Left ventricle myocardium inferior (tissue), 1 donor: ENCODE measurements at places on chromosomes 4 and X. TPM values are rescaled to one million over a fixed set of nuclear protein-coding genes. Genes with fewer than 3 reads are reported as not detected.

DNA sequence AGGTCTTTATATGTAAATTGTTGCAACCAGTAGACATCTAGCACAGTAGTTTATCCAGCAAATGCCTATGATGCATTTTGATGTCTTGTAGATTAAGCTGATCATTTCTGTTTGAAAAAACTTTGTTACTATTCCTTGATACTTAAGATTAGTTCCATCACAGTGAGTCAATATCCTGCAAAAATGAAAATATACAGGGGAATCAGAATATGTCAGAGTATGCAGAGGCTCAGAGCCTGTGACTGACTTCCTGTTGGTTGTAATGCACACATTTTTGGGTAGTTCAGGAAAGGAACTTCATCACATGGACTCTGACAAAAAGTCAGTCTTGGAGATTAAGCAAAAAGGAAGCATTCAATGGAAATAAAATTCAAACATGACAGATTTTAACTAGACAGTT, 815.5 kb downstream of the FAT4 start:
- no peaks in the 10 kb centered on the region for H3K4me1 ChIP-seq
- H3K4me3 ChIP-seq, result no peak overlapping the region
- no peak for DNase-seq
- no peaks in the 10 kb centered on the region for H3K27me3 ChIP-seq

The FGF13 gene
- total RNA-seq, result 1.7 TPM

GRCh38 chr4:2823301-2823670, 20.4 kb upstream of the ADD1 start:
- peaks cover 36% of the 10 kb centered on the region for H3K4me1 ChIP-seq
- no peak overlapping the region for H3K4me3 ChIP-seq
- H3K27me3 ChIP-seq, result no peaks in the 10 kb centered on the region
- peak; percentile 16 for DNase-seq

The TCEAL6 gene
- total RNA-seq, result not detected

The SATL1 gene
- total RNA-seq, result not detected

The FRYL gene
- 33.2 TPM for total RNA-seq

GRCh38 chr4:153021276-153021675, 85.2 kb downstream of the FHDC1 start:
- DNase-seq, result no peak
- H3K4me1 ChIP-seq, result no peaks in the 10 kb centered on the region
- peaks cover 38% of the 10 kb centered on the region for H3K27me3 ChIP-seq
- H3K36me3 ChIP-seq, result no peaks in the 10 kb centered on the region
- no peak overlapping the region for H3K4me3 ChIP-seq
- no peak overlapping the region for H3K27ac ChIP-seq

The ZAR1 gene
- total RNA-seq, result not detected

- H3K36me3 ChIP-seq, result no peaks in the 10 kb centered on the region
- DNase-seq, result no peak
- H3K4me1 ChIP-seq, result peaks cover 5% of the 10 kb centered on the region
- peak within 1 kb of the TSS; percentile 75 for H3K27ac ChIP-seq
Measured at GRCh38 chr4:109801895-109802319, at the start of gene CFI. TSS of gene CFI (minus strand) at chr4:109801999. CDS start at chr4:109801971, 28 bp downstream.

DNA sequence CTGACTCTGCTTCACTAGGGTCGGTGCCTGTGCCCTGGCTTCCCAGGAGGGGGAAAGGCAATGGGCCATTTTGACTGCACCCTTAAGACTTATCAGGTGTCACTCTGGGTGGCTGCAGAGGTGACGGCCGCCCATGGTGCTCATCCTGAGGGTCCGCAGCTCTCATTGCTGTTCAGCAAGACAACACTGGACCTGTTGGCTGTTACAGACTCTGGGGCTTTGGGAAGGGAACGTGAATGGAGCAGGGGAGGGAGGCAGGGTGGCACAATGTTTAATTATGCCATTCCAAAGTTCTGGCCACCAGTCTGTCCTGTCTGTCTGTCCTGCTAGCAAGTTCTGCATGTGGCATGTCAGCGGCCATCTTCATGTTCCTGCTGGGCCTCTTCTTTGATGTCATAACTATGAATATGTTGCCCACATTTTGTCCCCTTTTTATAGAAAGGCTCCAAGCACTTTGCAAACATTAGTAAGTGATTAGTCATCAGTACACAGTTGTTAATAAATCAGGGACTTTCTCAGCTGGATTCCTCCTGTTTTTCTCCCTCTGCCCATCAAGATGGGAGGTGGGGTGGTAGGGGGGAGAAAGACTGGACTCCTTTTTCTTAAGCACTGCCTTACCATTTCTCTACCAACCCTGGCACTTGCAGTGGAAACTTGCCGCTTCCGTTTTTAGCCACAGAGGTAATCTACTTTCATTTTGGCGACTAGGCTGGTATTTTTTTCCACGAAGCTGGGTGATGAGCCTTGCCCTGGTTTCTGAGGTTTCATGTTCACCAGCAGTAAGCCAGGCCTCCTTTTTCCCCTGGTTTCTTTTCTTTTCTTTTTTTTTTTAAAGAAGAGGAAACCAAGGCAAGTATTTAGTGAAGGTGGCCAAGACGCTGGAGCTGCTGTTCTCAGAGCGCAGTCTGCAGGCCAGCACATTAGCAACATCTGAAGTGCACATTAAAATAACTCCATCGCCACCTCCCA, 88.6 kb upstream of the TRIM2 start:
- peak overlapping the region; percentile 42 for H3K4me3 ChIP-seq
- H3K36me3 ChIP-seq, result no peaks in the 10 kb centered on the region
- no peak overlapping the region for H3K27ac ChIP-seq
- H3K4me1 ChIP-seq, result peaks cover 5% of the 10 kb centered on the region
- peaks cover 4% of the 10 kb centered on the region for H3K27me3 ChIP-seq

DNA sequence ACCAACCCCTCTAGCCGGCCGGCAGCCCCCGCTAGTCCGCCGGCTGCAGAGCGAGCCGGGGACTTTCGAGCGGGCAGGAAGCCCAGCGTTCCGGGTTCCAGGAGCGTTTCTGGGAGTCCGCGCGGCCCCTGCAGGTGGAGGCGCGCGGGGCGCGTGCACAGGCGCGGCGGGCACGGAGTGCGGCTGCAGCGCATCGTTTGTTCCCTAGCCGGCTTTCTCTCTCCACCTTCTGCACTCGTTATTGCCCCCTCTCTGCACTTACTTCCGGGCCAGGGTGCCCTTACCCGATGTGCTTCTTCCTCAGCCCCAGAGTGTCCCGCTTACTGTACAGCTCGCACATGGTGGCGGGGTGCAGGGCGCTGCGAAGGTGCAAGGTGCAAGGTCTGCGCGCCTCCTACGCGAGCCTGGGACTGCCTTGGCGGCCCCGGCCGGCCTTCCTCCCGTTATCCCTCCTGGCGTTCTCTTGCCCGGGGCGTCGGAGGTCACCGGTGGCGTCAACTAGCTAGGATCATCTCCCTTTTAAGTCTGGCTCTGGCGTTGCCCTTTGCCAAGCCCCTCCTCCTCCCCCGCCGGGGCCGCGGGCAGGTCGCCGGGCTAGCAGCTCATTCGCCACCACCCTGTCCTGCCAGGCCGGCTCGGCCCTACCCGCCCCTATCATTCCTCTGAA, at the start of gene ETNPPL:
Gene ETNPPL (minus strand): TSS at position 495 of the 667 bp plus-strand sequence. CDS start 155 bp downstream, at position 340.
- peak within 1 kb of the TSS; percentile 69 for H3K4me3 ChIP-seq
- H3K36me3 ChIP-seq, result no peaks in the 10 kb centered on the region
- H3K27ac ChIP-seq, result peak within 1 kb of the TSS; percentile 58
- peak; percentile 31 for DNase-seq

DNA sequence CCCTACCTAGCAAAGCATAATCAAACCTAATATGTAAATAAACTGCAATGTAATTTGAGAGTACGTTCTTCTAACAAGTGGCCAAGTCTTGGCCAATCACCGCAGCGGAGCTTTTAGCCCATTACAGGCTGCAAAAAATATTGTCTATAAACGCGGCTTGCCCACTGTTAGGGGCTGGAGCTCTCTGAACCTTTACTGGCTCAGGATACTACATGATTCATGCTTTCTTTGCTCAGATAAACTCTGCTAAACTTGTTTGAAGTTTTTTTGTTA, 990 bp upstream of the HADH start:
- H3K27me3 ChIP-seq, result no peaks in the 10 kb centered on the region
- no peak for DNase-seq
- no peaks in the 10 kb centered on the region for H3K36me3 ChIP-seq
- peaks cover 67% of the 10 kb centered on the region for H3K4me1 ChIP-seq
- peak overlapping the region; percentile 80 for H3K4me3 ChIP-seq

The CT45A3 gene
- not detected for total RNA-seq

The DAPP1 gene
- total RNA-seq, result 0.74 TPM
